HS-5 (cell line): ENCODE measurements at places on chromosomes 5 and 9.
A peak's percentile ranks its signal among the peaks of the same experiment; 100 is the strongest.

DNA sequence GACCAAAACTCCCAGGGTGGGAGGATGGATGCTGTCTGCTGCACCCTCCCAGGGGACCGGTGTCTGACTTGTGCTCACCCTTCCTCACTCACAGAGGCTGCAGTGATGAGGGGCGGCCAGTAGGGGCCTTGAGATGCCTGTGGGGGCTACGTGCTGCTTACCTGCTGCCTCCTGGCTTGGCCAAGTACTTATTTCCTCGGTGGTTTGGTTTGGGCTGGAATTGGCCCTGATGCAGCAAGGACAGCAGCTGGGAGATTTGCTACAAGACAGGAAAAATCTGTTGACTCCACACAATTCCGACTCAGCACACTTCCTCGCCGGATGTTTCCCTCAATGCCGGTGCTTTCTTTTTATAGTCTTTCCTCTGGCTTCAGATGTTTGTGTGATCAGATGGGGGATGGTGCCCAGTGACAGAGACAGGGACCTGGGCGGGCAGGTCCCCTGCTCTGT is 6.6 kb downstream of the PCDH12 start:
- DNase-seq: no peak

- DNase-seq: peak; percentile 56
Measured at GRCh38 chr9:111599092-111599954, at the start of gene PTGR1. Gene PTGR1 (minus strand): TSS chr9:111599647. CDS start chr9:111597422, 2,225 bp downstream.

DNA sequence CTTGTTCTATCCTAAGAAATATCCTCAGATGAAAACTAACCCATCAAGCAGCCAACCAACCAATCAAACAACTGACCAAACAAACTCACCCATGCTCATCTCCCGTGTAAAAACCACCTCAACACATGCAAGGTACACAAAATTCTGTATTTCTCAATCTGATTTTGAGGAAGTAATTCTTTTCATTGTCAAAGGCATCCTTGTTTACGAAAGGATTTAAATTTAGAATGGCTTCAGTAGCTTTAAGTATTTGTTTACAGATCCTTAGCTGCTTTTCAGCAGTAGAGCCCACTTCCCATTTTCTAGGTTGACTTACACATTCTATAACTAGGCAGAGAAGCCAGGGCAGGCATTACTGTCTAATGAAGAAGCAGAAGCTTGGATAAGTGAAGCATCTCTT is 78.6 kb downstream of the NTRK2 start:
- no peak for DNase-seq

GRCh38 chr5:51201024-51201423 is 182.2 kb upstream of the ISL1 start:
- DNase-seq: no peak

DNA sequence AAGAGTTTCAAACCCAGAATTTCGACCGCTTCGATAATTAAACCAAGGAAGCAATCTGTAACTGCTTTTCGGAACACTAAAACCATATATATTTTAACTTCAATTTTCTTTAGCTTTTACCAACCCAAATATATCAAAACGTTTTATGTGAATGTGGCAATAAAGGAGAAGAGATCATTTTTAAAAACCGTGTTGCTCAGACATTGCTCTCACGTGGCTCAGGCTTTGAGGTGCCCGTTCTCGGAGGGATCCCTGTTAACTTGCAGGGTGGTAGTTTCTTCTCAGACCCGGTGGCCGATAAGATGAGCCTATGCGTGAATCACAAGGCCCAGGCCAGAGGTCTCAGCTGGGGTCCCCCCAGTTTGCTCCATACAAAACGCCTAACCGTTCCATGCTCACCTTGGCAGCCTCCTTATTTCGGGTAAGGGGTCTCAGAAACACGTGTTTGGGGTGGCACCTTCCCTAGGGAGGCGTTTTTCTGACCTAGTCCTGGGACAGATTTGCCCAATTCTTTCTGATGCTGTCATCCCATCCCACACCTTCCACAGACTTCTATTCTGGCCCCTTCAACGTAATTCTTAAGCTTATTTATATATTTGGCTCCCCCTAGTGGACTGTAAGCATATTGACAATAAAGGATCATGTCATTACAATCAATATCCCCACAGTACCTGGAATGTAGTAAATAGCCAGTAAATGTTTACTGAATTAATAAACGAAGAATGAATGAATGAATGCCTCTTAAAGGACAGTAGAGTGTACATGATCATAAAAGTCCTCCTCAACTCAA is 48.1 kb downstream of the THBS4 start:
- DNase-seq: peak; percentile 50

DNA sequence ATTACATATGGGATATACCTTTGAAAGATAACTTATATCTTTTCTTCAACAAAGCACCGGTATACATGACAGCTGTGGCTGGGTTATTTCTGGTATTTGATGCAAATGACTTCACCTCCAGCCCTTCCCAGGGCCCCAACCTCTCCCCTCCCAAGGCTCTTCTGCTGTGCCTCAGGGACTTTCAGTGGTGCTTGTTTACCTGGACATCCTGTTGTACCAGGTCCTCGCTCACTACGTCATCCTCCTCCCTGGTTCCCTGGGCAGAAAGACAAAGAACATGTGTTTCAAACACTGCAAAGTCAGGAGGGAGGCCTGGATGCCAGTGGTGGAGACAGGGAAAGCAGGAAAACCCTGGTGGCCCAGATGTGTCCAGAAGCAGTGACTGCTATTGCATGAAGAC is 23.4 kb downstream of the ANXA6 start:
- DNase-seq: no peak

DNA sequence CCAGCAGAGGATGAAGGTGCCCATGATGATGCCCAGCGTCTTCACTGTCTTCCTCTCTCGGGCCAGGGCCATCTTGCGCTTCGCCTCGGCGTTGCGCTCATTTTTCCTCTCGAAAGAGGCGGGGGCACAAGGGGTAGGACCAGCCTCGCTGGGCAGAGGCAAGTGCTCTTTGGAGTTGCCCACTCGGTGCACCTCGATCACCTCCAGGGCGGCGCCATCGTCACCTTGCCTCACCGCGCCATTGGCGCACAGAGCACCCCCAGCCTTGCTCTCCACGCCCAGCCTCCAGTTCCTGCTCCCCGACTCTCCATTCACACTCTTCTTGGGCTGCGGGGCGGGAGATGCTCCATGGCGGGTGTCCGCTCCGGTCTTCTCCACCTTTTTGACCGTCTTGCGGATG is 1.6 kb downstream of the HTR1A start:
- DNase-seq: no peak

- DNase-seq: no peak
Measured at GRCh38 chr5:141966275-141966962, 2.5 kb upstream of the RNF14 start.

DNA sequence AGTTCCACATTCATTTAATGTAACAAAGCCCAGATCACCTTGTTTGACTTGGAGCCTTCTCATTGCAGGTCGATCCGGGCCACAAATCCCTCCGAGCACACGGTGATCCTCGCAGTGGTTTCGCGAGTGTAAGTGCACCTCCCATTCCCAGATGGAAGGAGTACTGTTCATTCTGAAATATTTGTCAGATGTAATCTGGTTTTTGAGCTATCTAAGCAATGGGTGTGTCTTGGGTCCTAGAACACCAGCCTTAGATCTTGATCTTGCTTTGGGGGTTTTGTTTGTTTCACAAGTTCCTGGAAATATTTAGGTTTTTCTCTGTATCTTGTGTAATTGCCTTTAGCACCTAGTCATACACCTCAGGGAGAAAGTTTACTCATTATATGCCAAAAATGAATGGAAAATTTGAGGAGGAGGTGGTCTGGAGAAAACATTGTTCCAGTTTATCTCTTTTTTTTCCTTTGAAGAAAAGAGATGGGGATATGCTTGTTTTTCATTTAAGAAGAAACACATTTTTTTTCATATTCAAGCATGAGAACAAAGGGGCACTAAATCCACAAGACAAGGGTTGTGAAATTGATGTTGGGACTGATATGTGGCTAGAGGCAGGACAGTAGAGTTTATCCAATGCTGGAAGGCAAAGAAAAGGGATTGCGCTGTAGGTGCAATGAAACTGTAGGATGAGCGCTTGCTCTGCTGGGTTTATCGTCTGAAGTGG is 118.6 kb downstream of the PDE8B start:
- no peak for DNase-seq

GRCh38 chr5:54985301-54986268 is at the start of gene ESM1:
Gene ESM1 (minus strand): TSS chr5:54985593. CDS start chr5:54985517, 76 bp downstream.
- DNase-seq: peak; percentile 82

- no peak for DNase-seq
Measured at GRCh38 chr5:128966846-128967245, 1.6 kb downstream of the SLC27A6 start.

GRCh38 chr9:137357166-137357565 is 55.1 kb upstream of the NRARP start:
- no peak for DNase-seq

DNA sequence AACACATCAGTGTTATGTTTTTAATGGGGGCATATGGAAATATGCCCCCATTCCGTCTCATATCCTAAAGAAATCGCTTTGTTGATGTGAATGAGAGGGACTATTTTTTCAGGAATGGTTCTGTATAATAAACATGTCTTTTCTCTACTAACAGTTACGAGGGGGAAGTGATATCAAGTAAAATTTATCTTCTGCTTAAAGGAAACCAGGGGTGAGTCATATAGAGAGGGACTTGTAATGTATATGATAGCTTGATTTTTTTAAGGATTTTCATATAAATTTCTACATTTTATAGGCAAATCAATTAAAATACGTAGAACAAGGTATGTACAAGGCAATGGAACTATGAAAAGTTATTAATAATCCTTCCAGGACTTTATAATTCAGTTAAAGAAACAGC is 207.1 kb downstream of the SEMA5A start:
- DNase-seq: no peak

- DNase-seq: no peak
Measured at GRCh38 chr5:15452781-15453180, 47.2 kb upstream of the FBXL7 start.

GRCh38 chr5:17360879-17361278 is 137.2 kb upstream of the TAF11L2 start:
- DNase-seq: no peak

GRCh38 chr9:117783828-117784227 is 79.6 kb downstream of the TLR4 start:
- DNase-seq: no peak

DNA sequence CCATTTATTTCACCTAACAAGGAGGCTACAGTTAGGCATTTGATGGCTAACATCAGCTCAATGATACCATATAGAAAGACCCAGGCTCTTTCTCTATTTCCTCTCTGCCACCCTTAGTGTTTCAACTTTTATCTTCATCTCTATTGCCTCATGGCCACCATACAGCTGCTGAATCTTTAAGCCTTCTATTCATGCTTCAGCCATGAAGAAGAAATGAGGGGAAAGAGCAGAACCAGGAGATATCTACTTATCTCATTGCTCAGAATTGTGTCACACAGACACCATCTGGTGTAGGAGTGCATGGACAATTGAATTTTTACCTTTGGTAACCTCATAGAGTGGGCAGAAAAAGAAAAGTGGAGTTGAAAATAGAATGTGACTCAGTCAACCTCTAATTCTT is 6.7 kb downstream of the GAPT start:
- DNase-seq: no peak

DNA sequence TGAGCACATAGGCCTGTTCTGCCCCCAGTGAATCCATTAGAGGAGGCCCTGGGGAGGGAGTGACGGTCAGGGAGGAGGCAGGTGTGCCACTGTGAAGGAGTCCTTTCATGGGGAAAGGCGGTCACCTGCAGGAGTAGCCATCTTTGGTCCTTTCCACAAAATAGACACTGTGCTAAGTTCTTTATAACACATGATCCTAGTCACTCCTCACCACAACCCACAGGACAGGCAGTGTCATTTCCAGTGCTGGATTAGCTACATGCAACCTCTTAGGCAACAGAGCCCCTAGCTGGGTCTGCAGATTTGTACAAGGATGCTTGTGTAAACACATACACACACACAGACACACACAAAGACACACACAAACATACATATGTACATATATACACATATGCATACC is 18.3 kb downstream of the DOCK2 start:
- no peak for DNase-seq

DNA sequence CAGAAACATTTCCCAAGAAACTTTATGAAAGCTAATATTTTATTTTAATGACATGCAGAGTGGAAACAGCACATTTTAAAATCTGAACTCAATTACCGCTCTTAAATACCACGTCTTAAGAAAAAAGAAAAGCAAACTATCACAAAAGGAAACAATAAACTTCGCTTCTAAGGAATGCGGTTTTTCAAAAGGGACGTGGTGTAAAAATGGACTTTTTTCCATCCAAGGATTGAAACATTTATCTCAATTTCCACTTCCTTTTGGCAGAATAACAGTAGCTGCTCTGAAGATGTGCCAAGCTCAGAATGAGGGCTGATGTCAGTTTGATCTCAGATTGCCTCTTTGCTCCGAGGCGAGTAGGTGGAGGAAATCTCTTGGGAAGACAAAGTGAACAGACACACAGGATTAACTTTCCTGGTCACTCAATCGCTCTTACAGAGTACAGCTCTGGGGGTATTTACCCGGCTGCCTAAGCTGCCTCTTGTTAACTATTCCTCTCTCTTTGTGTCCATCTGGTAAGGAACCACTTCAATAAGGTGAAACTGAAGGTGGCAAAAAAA is 158.5 kb downstream of the TRPM6 start:
- DNase-seq: no peak

- no peak for DNase-seq
Measured at GRCh38 chr9:36135741-36136271, 727 bp upstream of the GLIPR2 start.

DNA sequence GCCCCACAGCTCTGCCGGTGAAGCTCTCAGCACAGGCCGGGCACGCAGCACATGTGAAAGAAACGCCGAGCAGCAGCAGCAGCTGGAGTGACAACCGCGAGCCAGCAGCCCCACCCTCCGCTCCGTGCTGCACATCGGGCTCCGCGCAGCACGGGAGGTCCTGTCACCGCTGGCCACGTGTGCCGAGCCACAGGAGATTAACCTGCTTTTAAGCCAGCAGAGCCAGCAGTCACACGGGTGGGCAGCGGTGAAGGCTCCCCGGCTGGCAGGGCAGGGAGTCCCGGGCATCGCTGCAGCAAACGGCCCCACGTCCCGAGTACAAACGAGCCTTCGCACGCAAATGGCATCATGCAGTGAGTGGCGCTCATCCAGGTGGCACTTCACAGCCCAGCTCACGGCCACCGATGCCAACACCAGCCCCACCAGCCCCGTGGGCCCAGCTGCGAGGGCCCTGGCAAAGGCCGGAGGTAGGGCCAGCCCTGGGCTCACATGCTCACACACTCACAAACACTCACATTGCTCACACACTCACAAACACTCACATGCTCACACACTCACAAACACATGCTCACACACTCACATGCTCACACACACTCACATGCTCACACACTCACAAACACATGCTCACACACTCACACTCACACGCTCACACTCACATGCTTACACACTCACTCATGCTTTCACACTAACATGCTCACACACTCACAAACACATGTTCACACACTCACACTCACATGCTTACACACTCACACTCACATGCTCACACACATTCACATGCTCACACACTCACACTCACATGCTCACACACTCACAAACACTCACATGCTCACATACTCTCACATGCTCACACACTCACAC is 11.1 kb downstream of the CCDC187 start:
- DNase-seq: no peak

DNA sequence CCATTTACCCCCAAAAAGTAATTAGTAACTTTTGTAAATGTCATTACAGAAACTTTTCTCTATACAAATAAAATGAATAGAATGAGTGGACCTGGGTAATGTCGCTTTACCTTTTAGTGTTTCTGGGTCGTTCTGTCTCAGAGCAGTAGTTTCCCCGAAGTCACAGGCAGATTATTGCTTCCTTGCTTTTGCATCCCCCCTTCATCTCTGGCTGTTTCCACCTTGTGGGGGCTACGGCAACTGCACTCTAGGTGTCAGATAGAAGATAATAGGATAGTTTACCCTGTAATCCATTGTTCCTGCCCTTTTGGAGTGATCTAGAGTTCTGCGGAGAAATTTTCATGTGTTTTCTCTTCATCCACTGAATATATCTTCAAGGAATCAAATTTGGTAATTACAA is 68.7 kb downstream of the PRR16 start:
- DNase-seq: no peak
